ENCODE measurements at places on chromosomes 12 and 14.

GRCh38 chr12:131126662-131127173, 173.0 kb downstream of the ADGRD1 start:
- no peak for DNase-seq

- no peak for DNase-seq
Observed at GRCh38 chr14:99038431-99038820, 233.6 kb downstream of the BCL11B start.

GRCh38 chr12:1500095-1500801, 94.1 kb downstream of the FBXL14 start:
- DNase-seq = no peak

DNA sequence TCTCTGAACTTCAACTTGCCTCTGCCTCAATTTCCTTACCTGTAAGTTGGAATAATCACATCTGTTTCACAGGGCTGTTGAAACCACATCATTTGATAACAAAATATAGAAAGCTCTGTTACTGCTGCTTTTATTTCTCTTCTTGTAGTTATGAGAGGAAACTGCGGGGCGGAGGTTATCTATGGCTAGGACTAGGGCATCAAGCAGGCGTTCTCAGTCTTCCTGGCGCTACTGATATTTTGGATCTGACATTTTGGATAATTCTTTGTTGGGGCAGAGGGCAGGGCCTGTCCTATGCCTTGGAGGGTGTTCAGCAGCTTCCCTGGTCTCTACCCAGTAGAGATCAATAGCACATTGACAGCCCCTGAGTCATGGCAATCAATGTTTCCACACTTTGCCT, 3.9 kb downstream of the P3H3 start:
- DNase-seq = no peak

Measured in stimulated activated CD8-positive, alpha-beta memory T cell treated with anti-CD3 and anti-CD28 coated beads, Interleukin-4, amount 100 ng/mL, for 48 hours (primary cell).